ENCODE measurements at places on chromosomes 16 and 17. TPM values are rescaled to one million over a fixed set of nuclear protein-coding genes. Genes with fewer than 3 reads are reported as not detected.

The ATXN2L gene
- 35.9 TPM for polyA plus RNA-seq

The NPIPB8 gene
- not detected for polyA plus RNA-seq

The PIPOX gene
- 0.15 TPM for polyA plus RNA-seq

The SLC35B1 gene
- 27.7 TPM for polyA plus RNA-seq

The ABCA10 gene
- not detected for polyA plus RNA-seq

The AATK gene
- 0.29 TPM for polyA plus RNA-seq

The C16orf96 gene
- polyA plus RNA-seq = 0.05 TPM

The FBXW10B gene
- not detected for polyA plus RNA-seq

The CTRB1 gene
- not detected for polyA plus RNA-seq

The CCDC78 gene
- 0.74 TPM for polyA plus RNA-seq

The OSGIN1 gene
- polyA plus RNA-seq = 0.46 TPM

The KRT33A gene
- not detected for polyA plus RNA-seq

The MT1M gene
- polyA plus RNA-seq = not detected

The GAS7 gene
- polyA plus RNA-seq = 1.7 TPM

The HYDIN gene
- polyA plus RNA-seq = not detected

The HASPIN gene
- 0.34 TPM for polyA plus RNA-seq

The GNAO1 gene
- polyA plus RNA-seq = 0.58 TPM

The ABCC12 gene
- not detected for polyA plus RNA-seq

The NPTX1 gene
- polyA plus RNA-seq = not detected

The CPNE7 gene
- not detected for polyA plus RNA-seq

The ITGA2B gene
- polyA plus RNA-seq = 3.0 TPM

The C17orf67 gene
- polyA plus RNA-seq = 2.1 TPM

The CACNG3 gene
- polyA plus RNA-seq = not detected

The ERN2 gene
- polyA plus RNA-seq = not detected

The SOX9 gene
- polyA plus RNA-seq = not detected

The HBA2 gene
- polyA plus RNA-seq = 88.3 TPM
